ENCODE measurements at places on chromosomes 5 and 9.

- DNase-seq, result no peak
Measured at GRCh38 chr5:142206801-142207200, 98.2 kb downstream of the NDFIP1 start.

- no peak for DNase-seq
Measured at GRCh38 chr5:59483971-59484472, 409.5 kb downstream of the PDE4D start.

GRCh38 chr5:179986328-179986727 is 78.6 kb upstream of the TBC1D9B start:
- no peak for DNase-seq

- DNase-seq, result no peak
Measured at GRCh38 chr9:91714020-91714806, 235.8 kb downstream of the ROR2 start.

DNA sequence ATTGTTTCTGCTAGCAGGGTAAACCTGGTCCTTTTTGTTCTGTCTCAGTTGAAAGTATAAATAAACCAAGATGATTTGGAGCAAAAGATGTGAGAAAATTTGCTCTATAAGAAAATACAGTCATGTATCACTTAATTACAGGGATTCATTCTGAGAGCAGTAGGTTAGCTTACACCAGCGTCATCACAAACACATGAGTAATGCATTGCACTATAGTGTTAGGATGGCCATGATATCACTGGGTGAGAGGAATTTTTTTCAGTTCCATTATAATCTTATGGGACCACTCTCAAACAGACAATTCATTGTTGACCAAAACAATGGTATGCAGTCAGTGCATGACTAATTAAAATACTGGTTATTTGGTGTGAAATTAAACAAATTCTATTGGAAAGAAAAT is 430.9 kb downstream of the CHSY3 start:
- no peak for DNase-seq

DNA sequence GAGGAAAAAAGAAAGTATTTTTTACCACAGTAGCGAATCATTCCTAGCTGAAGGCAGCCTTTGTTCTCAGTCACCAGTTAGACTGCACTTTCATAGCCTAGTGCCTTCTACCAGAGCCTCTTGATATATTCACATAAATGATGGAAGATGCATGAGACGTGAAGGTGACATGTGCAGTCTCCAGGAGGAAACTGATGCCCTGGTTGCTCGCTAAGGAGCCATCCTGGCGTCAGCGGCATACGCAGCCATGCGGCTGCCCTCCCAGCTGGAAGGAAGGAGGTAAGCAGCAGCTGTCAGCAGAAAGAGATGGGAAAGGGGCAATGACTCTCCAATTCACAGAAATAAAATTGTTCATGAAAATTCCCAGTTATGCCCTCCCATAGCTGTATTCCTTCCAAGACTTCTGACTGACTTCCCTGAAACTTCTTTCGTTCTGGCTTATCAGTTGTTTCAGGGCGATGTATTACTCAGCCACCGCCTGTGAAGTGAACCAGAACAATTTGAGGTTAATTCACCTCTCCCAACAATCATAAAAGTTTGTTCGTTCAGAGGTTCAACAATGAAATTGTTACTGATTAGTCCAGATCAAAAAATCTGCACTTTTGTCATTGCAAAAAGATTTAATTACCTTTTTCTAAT is 331.2 kb downstream of the NR2F1-AS1 start:
- no peak for DNase-seq

DNA sequence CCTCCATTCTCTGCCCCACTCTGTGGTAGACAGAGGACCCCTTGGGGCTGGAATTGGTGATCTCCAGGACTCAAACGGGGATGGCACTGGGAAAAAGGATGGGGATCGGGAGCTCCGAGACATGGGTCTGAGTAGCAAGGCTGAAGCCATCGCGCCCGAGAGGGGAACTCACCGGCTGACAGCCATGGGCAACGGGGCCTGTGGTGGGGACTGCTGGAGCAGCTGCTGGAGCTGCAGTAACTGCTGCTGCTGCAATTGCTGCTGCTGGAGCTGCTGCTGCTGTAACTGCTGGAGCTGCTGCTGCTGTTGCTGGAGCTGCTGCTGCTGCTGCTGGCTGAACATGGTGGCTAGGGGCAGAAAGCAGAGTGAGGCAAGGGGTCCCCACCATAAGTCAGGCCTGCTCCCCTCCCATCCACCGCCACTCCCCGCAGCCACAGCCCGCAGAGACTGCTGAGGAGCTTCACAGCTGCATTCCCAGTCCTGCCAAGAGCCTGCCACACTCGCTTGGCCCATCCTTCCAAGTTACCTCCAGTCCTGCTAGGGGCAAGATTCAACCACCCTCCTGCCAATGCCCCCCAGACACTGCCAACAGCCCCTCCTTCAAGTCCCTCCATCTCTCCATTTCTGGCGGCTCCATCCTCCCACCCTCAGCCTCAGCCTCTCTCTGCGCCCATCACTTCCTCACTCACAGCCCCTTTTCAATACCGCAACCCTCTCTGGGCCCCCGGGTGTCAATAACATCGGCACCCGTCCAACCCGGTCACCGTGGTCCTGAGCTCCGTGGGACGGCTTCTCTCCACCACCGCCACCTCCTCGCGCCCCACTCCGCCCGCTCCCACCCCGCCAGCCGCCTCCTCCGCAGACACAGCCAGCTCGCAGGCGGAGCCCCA is 611 bp downstream of the CIZ1 start:
- DNase-seq, result no peak

- no peak for DNase-seq
Measured at GRCh38 chr5:116340799-116341198, 233.8 kb downstream of the SEMA6A start.

DNA sequence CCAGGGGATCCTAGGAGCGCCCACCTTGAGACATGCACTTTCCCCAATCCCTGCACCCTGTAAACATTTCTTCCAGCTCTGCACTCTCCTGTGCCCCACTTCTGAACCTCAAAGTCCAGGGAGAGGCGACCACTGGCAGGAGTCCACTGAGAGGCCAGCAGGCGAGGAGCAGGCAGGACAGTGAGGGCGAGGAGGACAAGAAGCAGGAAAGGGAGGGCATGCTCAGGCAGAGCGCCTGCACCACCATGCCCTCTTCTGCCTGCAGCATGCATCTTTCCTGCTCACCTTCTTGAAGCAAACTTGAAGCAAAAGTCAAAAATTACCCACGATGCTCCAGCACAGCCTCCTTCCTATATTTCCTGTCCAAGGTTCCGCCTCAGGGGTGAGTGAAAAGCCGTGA is 10.1 kb downstream of the ARSB start:
- no peak for DNase-seq

DNA sequence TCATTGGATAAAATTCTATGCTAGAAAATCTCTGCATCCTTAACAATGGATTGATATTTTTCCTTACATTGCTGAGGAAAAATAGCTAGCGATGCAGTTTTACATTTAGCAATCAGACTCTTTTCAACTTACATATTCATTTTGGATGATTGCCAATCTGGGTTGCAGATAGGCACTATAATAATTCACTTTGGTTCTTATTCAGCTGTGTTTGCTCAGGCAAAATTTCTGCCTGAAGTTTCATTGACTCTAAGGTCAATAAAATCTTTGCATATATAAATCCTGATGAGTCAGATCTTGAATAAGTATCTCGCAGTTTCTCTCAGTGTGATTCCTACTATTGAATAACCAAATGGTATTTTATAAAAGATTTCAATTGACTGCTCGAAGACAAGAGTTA is 1105.8 kb downstream of the CDH18 start:
- DNase-seq, result no peak

DNA sequence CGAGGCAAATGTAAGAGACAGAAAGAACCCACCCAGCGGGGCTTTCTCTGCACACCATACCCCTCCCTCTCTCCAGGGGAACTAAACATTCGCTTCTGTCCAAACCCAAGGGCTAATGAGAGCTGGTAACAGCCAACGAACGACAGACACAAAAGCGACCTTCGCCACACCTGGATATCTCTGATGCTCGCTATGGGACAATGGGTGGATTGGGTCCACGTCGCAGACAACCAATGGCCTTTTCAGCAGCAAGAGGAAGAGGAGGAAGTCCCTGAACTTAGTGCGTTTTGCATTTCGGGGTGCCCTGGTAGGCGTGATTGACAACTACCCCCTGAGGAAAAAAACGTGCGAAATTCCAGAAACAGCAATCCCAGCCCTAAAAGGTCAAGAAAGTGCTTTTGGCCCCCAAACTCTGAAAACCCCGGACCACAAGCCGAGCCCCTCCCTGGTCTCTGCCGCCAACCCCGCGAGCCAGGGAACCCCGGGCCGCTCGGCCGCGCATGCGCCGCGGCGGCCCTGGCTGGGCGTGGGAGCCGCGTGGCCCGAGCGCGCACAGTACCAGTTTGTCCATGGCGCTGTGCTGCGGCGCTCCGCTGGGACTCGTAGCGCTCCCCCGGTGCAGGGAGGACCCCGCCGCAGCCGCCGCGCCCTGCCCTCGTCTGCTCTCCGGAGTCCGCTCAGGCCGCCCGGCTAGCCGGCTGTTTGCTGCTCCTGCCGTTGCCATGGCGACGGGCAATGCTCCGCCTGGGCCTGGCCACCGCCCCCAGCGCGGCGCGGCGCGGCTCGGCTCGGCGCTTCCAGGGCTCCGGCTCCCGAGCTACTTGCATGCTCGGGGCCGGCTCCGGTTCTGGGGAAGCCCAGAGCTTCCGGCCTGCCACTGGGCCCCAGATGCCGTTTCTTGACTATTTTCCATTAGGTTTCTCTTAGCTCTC is 66.9 kb upstream of the DNAH5 start:
- DNase-seq, result peak; percentile 95

- no peak for DNase-seq
Measured at GRCh38 chr5:5787373-5787772, 364.9 kb downstream of the ICE1 start.

DNA sequence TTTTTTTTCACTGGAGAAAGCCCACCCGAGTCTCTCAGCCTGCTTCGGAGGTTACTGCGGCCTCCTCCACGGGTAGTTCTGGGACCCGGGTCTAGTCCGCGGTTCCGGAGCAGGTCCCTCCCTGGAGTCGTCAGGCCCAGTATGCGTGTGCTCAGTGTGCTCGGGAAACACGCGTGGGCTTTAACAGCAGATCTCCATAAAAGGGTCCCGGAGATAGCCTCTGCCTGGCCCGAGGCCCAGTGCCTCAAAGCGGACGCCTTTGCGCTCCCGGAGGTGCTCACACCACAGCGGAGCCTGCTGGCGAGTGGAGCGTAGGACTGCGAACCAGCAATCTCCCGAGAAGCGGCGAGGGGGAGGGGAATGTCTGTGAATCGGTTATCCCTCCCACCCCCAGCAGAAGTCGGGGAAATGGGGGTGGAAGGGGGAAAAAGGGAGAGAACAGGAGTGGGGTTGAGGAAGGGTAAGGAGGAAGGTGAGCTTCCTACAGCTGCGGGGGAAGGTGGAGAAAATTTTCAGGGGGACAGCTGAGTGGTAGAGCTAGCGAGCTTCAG is 28.7 kb downstream of the CDKN2A start:
- no peak for DNase-seq

DNA sequence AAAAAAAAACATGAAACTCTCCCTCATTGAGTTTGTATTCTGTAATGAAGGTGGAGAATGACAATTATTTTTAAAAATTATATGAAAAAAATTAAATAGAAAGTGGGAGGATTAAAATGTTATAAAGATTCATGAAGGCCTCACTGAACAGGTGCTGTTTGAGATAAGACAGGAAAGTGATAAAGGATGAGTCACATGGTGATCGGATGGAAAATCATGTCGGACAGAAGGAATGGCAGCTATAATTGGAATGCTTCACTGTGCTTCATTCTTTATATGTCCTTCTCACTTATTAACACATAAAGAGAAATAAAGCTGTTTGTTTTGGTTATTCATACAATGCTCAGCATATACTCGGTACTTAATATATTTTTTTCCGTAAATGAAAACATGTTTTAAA is 464.5 kb upstream of the RGMB start:
- no peak for DNase-seq

DNA sequence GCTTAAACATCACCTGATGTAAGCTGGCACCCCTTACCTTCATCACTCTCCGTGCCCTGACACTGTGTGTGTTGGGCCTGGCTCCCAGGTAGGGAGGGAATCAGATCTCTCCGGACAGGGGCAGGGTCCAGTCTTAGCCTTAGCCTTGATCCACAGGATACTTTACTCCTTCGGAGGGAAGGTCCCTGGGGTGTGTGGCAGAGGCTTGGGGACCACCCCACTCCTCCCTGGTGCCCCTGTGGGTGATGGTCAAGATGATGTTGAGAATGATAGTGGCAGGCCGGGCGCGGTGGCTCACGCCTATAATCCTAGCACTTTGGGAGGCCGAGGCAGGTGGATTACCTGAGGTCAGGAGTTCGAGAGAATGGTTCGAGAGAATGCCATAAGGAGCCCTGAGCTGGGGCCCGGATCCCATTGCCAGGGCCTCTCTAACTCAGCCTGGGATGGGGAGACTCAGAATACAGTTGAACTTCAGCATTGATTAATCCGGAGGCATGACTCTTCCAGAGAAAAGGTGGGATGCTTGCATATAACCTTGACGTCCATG is 269.5 kb downstream of the HSPA4 start:
- DNase-seq, result no peak

GRCh38 chr5:81181576-81182316 is 51.4 kb upstream of the CKMT2 start:
- no peak for DNase-seq

DNA sequence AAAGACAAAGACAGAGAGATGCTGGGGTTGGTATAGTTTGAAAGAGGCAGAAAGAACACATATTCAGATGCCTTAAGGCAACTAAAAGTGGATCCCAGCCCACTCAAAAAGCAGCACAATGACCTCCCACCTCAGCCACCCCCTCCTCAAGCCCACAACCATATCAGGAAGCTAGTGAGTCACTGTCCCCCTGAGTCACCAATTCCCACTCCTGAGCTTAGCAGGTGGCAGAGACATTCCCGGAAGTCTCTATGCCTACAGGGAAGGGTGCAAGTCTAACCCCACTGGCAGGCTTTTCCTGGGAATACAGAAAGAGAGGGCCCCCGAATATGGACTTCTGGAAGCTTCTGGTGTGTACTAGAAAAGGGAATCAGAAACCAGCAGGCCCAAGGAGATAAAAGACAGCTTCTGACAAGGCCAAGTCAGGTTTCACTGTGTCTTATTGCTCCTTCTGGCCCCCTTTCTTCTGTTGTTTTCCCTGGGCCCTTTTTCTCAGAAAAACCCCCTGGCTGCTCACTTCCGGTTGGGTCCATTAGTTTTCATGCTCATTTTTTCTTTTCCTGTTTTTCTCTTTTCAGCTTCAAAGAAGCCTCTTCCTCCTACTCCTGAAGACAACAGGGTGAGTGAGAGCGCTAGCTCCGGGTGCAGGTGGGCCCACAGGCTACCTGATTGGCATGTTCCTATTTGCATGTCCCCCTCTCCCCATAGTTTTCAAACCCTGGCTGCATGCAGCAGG is 36.8 kb downstream of the ITK start:
- DNase-seq, result no peak

- no peak for DNase-seq
Measured at GRCh38 chr9:101970609-101971008, 232.2 kb upstream of the GRIN3A start.

GRCh38 chr5:81519217-81519905 is 125.4 kb upstream of the ACOT12 start:
- DNase-seq, result no peak

- no peak for DNase-seq
Measured at GRCh38 chr5:164748861-164749260, 1243.4 kb downstream of the MAT2B start.

GRCh38 chr9:7286101-7286500 is 513.5 kb downstream of the DMAC1 start:
- DNase-seq, result no peak
